ENCODE measurements at places on chromosomes 3 and 15.

GRCh38 chr3:178350763-178351162 is 185.5 kb upstream of the KCNMB2 start:
- no peaks in the 10 kb centered on the region for H3K27me3 ChIP-seq
- H3K4me3 ChIP-seq, result no peak overlapping the region
- H3K27ac ChIP-seq, result no peak overlapping the region
- DNase-seq, result no peak

DNA sequence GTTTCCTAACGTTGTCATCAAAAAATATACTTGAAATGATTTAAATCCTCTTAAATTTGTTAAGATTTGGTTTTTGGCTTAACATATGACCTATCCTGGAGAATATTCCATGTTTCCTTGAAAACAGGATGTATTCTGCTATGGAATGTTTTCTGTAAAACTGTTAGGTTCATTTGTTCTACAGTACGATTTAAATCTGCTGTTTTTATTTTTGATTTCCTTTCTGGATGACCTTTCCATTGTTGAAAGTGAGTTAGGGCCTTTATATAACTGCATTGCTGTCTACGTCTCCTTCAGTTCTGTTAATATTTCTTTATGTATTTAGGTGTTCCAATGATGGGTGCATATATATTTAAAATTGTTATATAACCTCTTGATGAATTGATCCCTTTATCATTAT is 465.3 kb upstream of the ALCAM start:
- no peaks in the 10 kb centered on the region for H3K36me3 ChIP-seq
- no peaks in the 10 kb centered on the region for H3K27me3 ChIP-seq
- no peak overlapping the region for H3K4me3 ChIP-seq
- no peak for DNase-seq

- H3K4me3 ChIP-seq, result no peak overlapping the region
- H3K36me3 ChIP-seq, result no peaks in the 10 kb centered on the region
- H3K27me3 ChIP-seq, result no peaks in the 10 kb centered on the region
- H3K27ac ChIP-seq, result no peak overlapping the region
- no peaks in the 10 kb centered on the region for H3K4me1 ChIP-seq
Observed at GRCh38 chr15:39704689-39705088, 78.0 kb downstream of the FSIP1 start.

DNA sequence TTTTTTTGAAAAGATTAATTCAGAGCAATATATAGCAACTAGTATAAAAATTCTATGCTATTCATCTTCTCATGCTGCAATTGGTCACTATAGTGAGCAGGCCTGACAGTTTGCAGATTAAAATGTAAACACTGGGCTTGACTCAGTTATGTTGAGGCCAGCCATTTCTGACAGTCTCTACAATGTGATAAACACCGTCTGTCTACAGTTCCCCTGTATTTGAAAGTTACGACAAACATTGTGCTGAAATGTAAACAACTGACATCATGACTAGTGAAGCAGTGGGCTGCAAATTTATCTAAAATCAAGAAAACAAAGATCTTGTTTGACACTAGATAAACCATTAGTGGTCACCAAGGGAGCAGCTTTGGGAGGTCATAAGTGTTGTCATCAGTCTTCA is 197.4 kb downstream of the ISL2 start:
- no peaks in the 10 kb centered on the region for H3K4me1 ChIP-seq
- H3K4me3 ChIP-seq, result no peak overlapping the region
- DNase-seq, result no peak

DNA sequence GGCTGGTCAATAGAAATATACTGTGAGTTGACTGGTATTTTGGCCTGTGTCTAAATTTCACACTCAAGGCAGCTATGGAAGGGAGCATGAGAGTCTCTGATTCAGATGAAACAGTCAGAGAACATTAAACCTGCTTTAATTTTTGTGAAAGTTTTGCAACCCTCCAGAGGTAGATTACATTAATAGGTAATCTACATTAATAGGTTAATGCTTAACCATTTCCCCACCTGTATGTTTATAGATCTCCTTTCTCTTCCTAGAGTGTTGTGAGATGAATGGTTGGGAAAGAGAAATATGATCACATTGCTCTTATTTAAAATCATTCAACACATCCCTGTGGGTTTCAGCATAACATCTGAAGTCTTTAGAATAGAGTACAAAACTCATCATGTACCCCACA is 586.9 kb upstream of the DPPA4 start:
- no peaks in the 10 kb centered on the region for H3K4me1 ChIP-seq
- H3K4me3 ChIP-seq, result no peak overlapping the region
- no peak overlapping the region for H3K27ac ChIP-seq
- H3K36me3 ChIP-seq, result no peaks in the 10 kb centered on the region
- DNase-seq, result no peak

GRCh38 chr15:83174891-83175290 is 32.7 kb downstream of the HDGFL3 start:
- no peaks in the 10 kb centered on the region for H3K27me3 ChIP-seq
- peak overlapping the region; percentile 52 for H3K27ac ChIP-seq
- no peaks in the 10 kb centered on the region for H3K36me3 ChIP-seq
- H3K4me1 ChIP-seq, result peaks cover 20% of the 10 kb centered on the region
- no peak overlapping the region for H3K4me3 ChIP-seq

DNA sequence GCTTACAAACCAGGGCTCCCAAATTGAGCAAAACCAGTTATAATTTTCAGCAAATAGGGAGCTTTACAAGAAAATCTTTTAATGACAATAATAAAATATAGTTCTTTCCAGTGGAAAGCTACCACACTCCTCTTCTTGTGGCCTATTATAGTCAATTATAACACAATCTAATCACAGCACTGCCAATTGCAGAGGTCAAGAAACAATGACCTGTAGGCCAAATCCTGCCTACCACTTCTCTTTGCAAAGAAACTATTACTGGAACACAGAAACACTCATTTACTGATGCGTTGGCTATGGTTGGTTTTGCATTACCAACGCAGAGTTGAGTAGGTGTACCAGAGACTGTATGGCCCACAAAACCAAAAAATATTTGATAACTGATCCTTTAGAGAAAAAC is 110.5 kb downstream of the WDR72 start:
- H3K27ac ChIP-seq, result no peak overlapping the region
- H3K4me1 ChIP-seq, result no peaks in the 10 kb centered on the region
- no peaks in the 10 kb centered on the region for H3K27me3 ChIP-seq
- DNase-seq, result no peak

GRCh38 chr3:14461748-14462324 is 59.4 kb downstream of the SLC6A6 start:
- peak overlapping the region; percentile 34 for H3K27ac ChIP-seq
- peaks cover 9% of the 10 kb centered on the region for H3K36me3 ChIP-seq
- no peaks in the 10 kb centered on the region for H3K27me3 ChIP-seq
- DNase-seq, result peak; percentile 49
- no peak overlapping the region for H3K4me3 ChIP-seq
- peaks cover 27% of the 10 kb centered on the region for H3K4me1 ChIP-seq

All from thyroid gland (tissue), 4 donors.